Posterior cingulate gyrus (tissue), 11 donors: ENCODE measurements at places on chromosomes 4 and X.

DNA sequence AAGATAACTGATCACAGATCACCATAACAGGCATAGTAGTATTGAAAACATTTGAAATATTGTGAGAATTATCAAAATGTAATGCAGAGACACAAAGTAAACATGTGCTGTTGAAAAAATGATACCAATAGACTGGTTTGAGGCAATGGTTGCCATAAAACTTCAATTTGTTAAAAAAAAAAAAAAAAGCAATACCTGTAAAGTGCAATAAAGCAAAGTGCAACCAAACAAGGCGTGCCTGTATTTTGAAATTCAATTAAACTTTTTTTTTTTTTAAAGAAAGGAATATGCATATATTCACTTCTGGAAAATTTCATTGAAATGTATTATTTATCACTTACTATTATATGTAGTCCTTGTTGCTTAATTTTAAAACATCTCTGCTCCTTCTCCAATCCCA is 27.7 kb downstream of the TMEM154 start:
- no peak for DNase-seq

- DNase-seq, result no peak
Observed at GRCh38 chr4:80101071-80101791, 28.2 kb upstream of the ANTXR2 start.

DNA sequence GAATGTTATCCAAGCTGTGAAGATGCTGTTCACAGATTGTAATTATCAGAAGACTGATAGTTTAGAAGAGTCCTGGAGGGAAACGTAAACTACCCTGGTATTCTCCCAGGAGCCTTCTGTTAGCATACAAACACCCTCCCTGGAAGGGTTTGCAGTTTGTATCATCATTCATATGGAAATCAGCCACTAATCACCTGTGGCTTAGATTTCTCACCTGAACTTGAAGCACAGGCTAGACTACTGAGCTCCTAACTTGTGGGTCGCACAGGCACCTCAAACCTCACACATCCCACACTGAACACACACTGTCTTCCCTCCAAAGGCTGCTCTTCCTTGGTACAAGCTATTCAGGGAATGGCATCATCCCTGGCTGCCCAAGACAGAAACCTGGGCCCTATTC is 30.7 kb downstream of the SHISA3 start:
- no peak for DNase-seq

- DNase-seq, result no peak
Observed at GRCh38 chrX:26778320-26778888, 562.4 kb downstream of the MAGEB5 start.

- DNase-seq, result no peak
Observed at GRCh38 chr4:158129694-158130093, 43.1 kb downstream of the GASK1B start.

DNA sequence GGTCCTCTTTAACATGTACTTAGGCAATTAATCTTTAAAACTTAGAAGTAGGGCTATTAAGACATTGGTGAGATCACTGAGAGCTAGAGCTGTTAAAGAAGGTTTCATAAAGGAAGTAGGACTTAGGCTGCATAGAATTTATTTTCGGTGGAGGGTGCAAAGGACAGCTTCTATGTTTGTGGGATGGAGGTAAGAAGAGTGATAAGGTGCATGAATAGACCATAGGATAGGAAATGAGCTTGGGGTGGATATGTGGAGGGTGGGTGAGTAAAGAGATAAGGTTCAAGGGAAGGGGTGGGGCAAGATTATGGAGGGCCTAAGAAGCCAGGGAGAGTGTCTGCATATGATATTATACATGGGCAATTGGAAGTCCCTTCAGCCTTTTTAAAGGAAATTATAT is 15.9 kb downstream of the RTL9 start:
- DNase-seq, result no peak

- DNase-seq, result no peak
Observed at GRCh38 chr4:121697564-121697963, 784 bp upstream of the ANXA5 start.

GRCh38 chr4:90960433-90960832 is 833.2 kb downstream of the CCSER1 start:
- DNase-seq, result no peak

- no peak for DNase-seq
Observed at GRCh38 chrX:68947882-68948605, 119.2 kb downstream of the EFNB1 start.

DNA sequence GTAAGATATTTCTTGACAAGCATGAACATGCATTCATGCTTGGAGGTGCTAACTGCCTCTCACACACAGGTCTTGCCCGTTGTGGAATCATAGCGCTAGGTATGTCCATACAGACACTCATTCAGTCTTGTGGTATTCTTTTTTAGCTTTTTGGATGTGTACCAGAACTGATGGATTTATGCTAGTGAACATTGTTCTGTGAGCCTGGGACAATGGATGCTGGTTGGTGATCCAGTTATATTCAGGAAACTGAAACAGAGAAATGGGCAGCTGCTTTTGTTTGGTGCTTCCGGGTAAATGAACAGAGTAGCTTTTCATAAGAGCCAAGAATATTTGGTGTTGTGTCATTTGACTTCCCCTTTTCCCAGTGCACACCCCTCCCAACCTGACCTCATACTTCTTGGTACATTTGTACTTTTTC is 78.9 kb upstream of the SLC4A4 start:
- DNase-seq, result no peak

DNA sequence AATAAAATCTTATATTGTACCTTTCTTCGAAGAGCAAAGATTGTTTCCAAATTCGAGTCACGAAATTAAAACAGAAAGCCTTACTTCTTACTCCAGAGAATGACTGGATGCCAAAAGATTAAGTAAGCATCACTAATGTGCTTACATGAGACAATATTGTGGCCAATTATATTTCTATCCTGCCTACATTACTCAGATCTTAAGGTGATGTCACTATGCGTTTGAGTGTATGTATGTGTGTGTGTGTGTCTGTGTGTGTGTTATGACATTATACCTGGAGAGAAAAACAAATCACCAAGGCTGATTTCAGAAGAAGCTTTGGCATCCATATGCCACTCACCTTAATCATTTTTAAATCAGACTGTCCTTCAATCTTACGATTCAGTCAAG is 556.3 kb downstream of the PPARGC1A start:
- no peak for DNase-seq

- no peak for DNase-seq
Observed at GRCh38 chrX:19179389-19179788, 57.1 kb upstream of the ADGRG2 start.

DNA sequence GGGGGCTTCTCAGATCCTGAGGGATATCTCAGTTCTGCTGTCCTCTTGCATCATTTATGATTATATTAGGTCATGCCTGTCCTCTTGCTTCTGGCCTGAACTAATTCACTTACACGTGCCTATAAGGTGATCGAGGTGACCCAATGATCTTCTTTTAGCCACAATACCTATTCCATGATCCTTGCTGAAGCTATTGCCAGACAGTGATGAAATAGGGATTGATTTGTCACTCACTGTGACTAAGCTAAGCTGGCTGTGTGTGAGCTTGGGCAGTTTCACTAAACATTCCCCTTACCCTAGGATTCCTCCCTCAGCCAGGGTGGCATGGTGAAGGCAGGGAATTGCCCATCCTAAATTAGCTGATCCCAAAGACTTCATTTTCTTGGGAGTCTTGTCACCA is 19.0 kb downstream of the HADH start:
- DNase-seq, result no peak

DNA sequence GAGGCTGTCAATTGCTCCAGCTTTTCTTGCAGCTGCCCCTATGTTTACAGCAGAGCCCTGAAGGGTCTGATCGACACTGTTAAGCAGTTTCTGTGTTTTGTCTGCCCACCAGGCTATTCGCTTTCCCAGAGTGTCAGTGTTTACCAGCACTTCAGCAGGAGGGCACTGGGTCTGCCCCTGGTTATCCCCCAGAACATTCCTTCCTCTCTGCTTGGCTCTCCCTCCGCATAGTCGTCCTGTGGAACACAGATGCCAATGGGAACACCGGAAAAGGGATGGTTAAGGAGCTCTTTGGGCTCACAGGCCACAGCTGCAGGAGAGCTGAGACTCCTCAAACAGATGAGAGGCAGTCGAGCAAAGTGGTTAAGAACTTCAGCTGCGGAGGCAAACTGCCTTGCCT is 71.3 kb upstream of the FBXW7 start:
- no peak for DNase-seq

- no peak for DNase-seq
Observed at GRCh38 chr4:1616557-1616930, 67.6 kb downstream of the FAM53A start.
